ENCODE measurements at places on chromosomes 12 and 14.

DNA sequence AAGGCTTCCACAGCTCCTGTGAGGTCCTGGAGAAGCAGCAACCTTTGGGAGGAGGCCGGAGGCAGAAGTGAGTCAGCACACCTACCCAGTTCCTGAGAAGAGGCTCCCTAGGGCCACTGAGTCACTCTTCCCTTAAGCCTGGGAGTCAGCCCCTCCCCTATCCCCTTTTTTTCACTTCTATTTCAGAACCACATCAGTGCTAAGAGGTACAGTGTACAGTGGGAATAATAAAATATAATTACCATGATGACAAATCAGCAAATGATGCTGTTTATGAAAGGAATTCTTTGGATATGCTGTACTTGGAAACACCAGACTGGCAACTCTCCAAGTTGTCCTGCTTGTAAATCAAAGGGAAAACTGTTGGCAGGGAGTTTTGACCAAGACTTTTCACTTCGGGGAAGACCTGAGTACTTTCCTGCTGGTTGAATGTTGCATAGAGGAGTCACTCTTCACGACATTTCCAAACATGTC is 7.8 kb upstream of the TBPL2 start:
- no peak for DNase-seq

DNA sequence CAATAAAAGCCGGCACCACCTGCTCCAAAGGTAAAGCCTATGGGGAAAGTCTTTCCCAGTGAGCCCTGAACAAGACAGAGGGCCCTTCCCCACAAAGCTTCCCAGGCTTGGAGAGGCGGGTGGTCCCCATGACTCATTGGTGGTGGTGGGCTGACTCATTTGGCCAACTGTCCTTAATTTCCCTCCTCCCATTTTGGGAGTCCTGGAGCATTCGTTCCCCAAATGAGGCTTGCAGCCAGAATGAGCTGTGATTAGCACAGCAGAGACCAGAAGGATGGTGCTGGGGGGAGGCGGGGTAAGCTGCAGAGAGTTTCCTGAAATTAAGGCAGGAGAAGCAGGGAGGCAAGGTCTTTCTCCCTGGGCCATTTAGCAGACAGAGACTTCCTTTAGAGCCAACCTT is 241.7 kb downstream of the DPF3 start:
- DNase-seq: no peak

GRCh38 chr14:53516261-53516774 is 363.2 kb upstream of the DDHD1 start:
- DNase-seq: no peak

GRCh38 chr14:61372379-61372778 is 51.0 kb downstream of the PRKCH start:
- no peak for DNase-seq

DNA sequence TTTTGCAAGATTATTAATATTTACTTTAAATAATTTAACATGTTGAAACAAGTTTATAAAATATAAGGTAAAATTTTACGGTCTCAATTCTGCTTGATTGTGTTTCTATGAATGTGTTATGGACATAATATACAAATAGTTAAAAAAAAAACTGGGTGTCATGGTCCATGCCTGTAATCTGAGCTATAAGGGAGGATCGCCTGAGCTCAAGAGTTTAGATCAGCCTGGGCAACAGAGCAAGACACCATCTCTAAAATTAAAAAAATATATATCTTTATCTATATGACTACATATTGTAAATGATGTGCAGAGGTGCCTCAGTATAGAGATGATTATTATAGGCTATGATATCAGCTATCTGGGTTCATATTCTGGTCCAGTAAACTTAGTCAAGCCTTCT is 9.9 kb downstream of the PAPOLA start:
- DNase-seq: no peak

- DNase-seq: no peak
Measured at GRCh38 chr12:58812214-58812613, 108.1 kb downstream of the LRIG3 start.

- no peak for DNase-seq
Measured at GRCh38 chr12:22881878-22882385, 257.0 kb downstream of the ETNK1 start.

DNA sequence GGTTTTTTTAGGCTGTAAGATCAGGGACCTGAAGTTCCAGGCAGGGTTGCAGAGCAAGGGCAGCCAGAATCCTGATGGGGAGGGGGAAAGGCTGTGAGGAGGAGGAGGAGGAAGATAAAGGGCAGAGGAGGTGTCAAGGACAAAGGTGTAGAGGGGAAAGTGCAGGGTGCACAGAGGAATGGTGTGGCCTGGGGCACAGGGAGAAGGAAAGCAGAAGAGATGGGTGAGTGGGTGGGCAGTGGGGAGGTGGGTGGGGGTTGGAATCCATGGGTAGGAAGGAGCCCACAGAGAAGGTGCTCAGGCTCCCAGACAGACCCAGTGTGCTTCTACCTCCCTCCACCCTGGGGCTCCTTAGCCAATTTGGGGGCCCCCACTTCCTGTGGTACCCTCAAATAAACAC is 11.2 kb downstream of the TRPV4 start:
- no peak for DNase-seq

- DNase-seq: no peak
Measured at GRCh38 chr12:49403971-49404450, 36.7 kb downstream of the SPATS2 start.

GRCh38 chr14:54698966-54699530 is 132.1 kb downstream of the SAMD4A start:
- DNase-seq: no peak

- no peak for DNase-seq
Measured at GRCh38 chr12:115542656-115543055, 734.8 kb downstream of the MED13L start.

GRCh38 chr14:93709249-93709648 is 79.0 kb downstream of the PRIMA1 start:
- DNase-seq: no peak

DNA sequence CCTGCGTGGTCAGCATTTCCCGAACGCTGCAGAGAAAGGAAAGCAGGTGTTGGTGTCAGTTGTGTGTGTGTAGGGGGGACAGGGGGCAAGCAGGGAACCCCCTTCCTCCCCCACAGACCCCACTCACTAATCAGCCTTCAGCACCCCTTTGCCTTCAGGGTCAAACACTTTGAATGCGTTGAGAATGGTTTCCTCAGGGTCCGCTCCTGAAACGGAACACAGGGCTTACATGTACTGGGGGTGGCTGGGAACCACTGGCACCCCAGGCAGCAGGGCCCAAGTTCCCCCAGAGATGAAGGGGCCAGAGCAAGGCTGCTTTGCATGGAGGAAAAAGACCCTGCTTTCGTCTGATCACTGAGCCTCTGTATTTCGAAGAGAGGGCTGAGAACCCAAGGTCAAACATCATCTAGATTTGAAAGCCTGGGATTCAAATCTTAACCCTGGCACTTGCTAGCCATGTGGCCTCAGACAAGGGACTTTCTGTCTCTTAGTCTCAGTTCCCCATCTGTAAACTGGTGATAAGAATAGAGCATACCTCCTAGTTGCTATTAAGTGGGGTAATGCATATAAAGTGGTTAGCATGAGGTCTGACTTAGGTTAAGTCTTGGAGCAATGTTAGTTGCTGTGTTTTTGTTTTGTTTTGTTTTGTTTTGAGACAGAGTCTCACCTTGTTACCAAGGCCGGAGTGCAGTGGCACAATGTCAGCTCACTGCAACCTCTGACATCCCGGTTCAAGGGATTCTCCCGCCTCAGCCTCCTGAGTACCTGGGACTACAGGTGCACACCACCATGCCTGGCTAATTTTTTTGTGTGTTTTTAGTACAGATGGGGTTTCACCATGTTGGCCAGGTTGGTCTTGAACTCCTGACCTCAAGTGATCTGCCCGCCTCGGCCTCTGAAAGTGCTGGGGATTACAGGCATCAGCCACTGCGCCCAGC is 7.0 kb downstream of the MYL2 start:
- no peak for DNase-seq

- DNase-seq: no peak
Measured at GRCh38 chr12:59115526-59115925, 195.2 kb upstream of the LRIG3 start.

- no peak for DNase-seq
Measured at GRCh38 chr12:29794862-29795261, 11.1 kb upstream of the TMTC1 start.

DNA sequence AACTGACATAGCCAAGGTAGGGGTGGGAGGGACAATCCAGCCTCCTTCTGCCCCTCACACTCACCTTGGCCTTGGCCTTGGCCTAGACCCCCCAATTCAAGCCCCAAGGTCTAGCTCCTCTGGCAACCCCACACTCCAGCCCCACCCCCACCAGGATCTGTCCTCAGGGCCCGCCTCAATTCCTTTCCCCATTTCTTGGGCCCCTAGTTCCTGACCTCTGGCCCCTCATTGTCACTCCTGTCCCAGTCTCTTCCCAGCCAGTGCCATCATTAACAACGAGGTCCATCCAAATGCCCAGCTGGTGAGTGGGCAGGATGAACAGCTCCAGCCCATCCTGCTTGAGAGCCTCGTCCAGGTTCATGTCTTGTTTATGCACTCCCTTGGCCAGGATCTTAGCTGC is 6.8 kb upstream of the GDF11 start:
- no peak for DNase-seq

Data from right hindlimb (tissue), 1 donor.